Pulmonary artery endothelial cell (primary cell): ENCODE measurements at places on chromosomes 7 and 10. TPM values are rescaled to one million over a fixed set of nuclear protein-coding genes. Genes with fewer than 3 reads are reported as not detected.
A peak's percentile ranks its signal among the peaks of the same experiment; 100 is the strongest.

- DNase-seq, result no peak
Observed at GRCh38 chr7:31874631-31875386, 187.8 kb downstream of the PPP1R17 start.

- DNase-seq, result no peak
Observed at GRCh38 chr7:137703291-137704010, 143.3 kb downstream of the DGKI start.

DNA sequence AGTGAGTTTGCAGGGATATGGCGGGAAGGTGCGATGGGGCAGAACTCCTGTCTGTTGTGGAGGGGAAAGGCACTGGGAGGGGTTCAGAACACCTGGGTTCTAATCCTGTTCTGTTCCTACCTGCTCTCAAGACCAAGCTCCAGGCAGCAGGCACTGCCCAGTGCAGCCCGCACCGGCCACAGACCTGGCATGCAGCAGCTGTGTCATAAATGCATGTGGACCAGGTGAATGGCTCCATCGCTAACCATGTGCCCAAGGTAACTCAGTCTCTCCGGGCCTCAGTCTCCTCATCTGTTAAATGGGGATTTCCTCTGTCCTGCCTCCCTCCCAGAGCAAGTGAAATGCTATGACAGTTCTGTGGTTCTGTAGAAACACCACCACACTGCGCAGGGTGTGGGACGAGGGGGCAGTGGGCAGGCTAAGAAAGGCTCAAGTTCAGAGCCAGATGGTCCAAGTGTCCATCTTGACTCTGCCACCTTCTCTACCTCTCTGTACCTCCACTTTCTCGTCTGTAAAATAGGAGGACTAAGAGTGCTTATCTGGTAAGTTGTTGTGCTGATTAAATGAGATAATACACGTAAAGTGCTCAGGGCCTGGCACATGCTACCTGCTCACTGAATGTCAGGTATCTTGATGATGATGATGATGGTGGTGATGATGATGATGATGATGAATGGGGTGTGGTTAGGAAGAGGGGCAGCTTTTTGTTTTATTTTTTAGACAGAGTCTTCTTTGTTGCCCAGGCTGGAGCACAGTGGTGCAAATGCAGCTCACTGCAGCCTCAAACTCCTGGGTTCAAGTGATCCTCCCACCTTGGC lies 22.9 kb downstream of the ATP6V1F start:
- DNase-seq, result no peak

- DNase-seq, result peak; percentile 86
Observed at GRCh38 chr10:58282615-58283014, 13.7 kb downstream of the CISD1 start.

TMEM196 gene
- not detected in 2 replicates for total RNA-seq

- DNase-seq, result no peak
Observed at GRCh38 chr7:22088827-22089226, 143.1 kb upstream of the CDCA7L start.

GRCh38 chr7:103996017-103996551 lies 6.6 kb upstream of the RELN start:
- DNase-seq, result no peak
